ENCODE measurements at places on chromosomes 6 and 20.

DNA sequence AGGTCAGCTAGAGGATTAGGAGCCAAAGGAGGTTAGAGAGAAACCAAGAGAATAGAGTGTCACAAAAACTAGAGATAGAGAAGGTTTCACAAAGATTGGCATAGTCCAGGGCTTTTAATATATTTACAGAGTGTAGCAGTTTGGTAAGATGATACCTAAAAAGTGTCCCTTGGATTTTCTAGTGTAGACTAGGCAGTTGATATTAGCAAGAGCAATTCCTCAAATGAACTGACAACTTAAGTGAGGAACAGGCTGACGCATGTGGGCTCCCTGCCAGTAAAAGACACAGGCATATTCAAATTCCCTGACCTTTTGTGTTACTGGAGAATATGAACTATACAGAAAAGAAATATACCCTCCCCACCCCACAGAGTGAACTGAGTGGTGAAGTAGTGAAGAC is 40.1 kb downstream of the VTA1 start:
- DNase-seq: no peak

DNA sequence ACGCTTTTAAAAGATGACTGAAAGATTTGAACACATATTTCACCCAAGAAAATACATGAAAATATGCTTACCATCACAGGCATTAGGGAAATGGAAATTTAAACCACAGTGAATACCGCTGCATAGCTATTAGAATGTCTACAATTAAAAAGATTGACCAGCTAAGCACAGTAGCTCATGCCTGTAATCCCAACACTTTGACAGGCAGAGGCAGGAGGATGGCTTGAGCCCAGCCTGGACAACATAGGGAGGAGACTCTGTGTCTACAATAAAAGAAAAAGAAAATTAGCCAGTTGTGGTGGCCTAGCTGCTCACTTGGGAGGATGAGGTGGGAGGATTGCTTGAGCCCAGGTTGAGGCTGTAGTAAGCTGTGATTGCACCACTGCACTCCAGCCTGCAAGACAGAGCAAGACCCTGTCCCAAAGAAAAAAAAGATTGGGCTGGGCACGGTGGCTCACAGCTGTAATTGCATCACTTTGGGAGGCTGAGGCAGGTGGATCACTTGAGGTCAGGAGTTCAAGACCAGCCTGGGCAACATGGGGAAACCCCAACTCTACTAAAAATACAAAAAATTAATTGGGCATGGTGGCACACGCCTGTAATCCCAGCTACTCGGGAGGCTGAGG is 163.7 kb upstream of the AKAP12 start:
- no peak for DNase-seq

DNA sequence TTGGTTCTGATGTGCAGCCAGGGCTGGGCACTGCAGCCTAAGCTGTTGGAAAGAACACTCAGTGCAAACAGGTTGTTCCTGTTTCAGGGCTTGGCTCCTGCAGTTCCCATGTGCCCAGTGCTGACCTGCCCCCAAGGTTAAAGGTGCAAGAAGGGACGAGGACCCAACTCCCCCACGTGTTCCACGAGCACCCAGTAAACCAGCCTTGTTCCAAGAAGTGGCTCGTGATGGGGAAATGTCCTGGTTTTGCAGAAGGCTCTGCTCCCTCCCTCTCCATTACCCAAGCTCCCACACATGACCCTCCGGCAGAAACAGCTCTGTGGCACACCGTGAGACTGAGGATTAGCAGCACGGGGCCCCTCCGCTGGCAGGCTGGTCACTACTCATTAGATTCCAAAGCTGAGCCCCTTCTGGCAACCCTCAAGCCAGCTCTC is 9.4 kb downstream of the ACSS1 start:
- no peak for DNase-seq

GRCh38 chr6:87250019-87250418 is 72.4 kb upstream of the SMIM8 start:
- no peak for DNase-seq

GRCh38 chr6:150868759-150869158 is 3.3 kb downstream of the MTHFD1L start:
- no peak for DNase-seq

DNA sequence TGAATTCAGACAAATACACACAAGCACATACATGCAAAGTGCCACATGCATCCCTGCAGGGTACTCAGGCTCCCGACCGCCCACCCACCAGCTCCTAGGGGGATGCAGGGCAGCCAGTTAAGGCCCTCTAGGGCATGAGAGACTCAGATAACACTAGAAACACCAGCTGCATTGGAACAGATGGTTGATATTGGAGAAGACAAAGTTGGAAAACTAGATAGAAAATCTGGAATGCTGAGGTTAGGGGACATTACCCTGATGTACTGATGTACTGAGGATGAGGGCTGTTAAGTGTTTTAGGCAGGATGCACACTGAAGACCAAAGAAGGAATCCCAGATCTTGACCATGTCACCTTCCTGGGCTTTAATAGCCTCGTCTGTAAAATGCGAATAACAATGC is 134.6 kb upstream of the ECI2 start:
- no peak for DNase-seq

GRCh38 chr6:135810486-135810885 is 41.0 kb upstream of the PDE7B start:
- no peak for DNase-seq

- DNase-seq: no peak
Measured at GRCh38 chr6:154638369-154638768, 94.8 kb upstream of the SCAF8 start.

- DNase-seq: peak; percentile 59
Measured at GRCh38 chr20:46027245-46027853, 1.7 kb upstream of the SLC12A5 start.

DNA sequence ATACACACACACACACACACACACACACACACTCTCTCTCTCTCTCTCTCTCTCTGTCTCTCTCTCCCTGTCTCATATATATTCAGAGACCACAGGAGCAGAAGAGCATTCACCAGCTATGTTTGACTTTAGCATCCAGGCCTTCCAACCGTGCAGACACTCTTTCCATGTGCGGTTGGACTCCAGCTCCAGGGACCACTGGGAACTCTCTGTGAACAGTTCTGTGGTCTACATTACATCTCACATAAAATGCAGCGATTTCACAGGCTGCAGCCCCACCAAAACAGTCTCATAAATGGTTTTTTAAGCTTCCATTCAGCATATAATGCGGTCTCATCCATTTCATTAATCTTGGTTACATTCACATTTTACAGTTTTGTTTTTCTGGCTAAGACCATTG is 508.4 kb upstream of the SULF2 start:
- no peak for DNase-seq

DNA sequence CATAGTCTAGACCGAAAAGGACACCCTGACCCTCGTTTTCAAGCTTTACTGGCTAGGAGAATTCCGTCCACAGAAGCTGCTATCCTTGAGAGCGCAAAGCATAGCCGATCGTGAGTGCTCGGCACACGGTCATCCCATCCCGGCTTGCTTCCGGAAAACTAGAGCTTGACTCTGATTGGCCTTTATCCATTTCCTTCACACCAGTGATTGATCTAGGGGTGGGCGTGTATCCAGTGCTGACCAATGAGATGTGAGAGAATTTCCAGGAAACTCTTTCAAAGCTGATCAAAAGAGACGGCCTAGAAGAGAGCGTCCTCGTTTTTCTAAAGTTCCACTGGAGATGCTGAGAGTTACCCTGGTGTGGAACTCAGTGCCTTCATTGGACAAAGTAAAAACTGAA is 41.0 kb upstream of the NFATC2 start:
- no peak for DNase-seq

DNA sequence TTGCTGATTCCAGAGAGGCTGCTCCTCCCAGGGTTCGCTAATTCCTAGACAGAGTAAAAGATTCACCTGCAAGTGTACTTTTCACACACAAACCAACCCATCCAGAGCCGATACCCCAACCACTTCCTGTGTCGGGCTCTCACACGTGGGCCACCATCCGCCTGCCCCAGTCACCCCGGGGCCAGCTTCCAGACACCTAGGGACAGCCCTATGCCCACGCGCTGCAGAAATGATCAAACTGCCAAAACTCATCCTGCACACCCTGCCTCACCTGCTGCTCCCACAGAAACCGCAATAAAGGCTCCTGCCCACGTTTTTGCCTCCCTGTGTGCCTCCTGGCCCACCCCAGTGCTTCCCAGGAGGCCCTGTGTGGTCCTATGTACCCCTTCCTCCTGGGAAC is 59.5 kb downstream of the PSMG4 start:
- DNase-seq: no peak

DNA sequence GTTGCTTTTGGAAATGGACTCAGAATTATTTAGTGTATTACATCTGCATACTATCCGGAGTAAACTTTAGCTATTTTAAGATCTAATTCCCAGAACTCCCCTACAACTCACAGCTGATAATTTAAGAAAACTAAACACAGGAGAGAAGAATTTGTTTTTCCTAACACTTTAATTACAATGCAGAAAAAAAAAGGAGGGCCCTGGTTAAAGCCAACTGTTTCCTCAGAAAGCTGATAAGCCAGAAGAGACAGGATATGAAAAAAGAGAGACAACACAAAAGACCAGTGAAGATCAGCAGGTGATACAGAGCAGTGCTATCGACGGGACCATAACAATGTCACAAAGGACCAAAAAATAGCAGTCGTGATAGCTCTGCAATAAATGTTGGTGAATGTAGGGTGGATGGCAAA is 5.8 kb downstream of the IFNGR1 start:
- DNase-seq: no peak

DNA sequence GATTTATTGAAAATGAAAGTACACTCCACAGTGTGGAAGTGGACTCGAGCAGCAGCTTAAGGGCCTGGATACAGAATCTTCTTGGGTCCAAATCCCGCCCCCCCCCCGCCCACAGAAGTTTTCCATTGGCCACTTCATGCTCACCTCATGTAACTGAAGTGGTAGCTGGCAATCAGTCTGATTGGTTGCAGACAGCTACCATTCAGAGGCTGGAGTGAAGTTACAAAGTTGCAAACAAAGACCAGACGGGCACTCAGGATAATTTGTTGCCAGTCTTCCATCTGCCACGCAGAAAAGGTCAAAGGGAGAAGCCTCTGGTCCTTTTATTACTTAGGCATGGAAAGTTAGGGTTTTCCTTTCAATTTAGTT is 25.8 kb upstream of the FABP7 start:
- no peak for DNase-seq

- no peak for DNase-seq
Measured at GRCh38 chr20:63072991-63073737, 66.4 kb upstream of the BHLHE23 start.

DNA sequence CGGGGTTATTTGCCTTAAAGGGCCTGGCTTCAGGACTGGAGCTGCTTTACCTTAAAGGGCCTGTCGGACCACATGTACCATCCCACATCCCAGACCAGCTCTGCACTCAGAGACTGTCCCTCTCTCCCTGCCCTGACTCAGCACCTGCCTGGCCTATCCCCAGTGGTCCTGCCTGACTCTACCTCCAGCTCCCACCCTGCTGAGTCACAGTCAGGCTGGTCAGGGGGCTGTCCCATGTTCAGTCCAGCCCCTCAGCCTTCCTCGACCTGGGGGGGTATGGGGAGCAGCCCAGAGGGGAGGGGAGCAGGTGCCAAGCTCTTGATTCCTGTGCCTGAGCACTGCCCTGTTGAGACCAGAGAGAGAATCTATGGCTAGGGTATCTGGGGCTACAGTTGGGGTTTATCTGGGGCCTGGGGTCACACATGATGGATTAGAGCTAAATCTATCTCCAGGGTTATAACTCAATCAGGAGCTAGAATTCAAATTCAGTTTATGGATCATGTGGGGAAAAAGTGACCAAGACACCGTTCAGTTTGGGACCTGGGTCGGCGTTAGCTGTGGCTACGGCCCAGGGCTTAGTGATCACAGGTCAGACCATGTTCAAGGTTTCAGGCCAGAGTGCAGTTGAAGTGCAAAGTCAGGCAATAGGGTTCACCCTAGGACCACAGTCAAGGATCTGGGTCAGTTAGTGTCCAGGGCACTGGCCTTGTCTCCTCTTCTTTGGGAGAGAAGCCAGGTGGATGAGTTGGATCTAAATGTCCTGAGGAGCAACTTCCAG is 9.4 kb upstream of the TRIB3 start:
- no peak for DNase-seq

DNA sequence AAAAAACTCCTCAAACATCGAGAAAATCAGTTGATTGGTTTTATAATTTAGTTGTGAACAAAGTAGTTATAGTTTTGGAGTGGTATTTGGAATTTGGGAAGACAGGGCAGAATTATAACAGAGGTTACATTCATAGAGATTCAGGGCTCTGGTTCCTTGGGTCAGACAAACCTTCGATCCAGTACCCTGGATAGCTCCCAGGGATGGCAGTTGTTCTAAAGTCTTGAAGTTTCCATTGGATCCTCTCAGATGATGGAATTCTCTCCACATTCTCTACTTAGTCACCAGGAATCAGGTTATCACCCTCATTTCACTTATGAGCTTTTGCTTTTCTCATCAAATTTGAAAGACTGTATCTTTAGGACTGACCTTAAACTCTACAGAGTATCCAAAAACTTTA is 285.1 kb downstream of the CENPW start:
- no peak for DNase-seq

DNA sequence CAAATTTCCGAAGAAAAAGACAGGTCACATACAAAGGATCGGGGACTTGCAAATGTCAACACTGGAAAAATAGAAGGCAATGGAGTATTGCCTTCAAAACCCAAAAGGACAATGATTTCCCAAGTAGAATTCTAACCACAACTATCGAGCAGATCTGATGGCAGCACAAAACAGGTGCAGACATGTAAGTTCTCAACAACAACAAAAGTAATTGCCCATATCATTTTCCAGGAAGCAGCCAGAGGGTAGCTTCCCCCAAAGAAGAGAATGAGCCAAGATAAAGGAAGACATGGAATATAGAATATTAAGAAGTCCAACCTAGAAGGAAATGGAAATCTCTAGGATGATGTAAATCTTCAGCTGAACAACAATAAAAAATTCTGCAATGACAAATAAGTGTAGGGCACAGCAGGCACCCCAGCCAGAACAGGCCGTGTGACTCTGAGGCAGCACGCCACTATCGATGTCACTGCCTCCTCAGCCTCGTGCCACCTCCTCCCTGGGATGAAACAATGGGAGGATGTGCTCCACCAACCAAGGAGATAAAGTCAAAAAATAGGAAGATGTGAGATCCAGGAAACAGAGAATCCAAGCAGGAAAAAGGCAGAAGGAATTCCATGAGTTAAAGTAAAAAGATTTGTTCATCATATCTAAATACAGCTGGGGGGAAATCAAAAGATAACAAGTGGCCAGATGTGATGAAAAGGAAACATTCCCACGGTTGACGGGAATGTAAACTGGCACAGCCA is 34.1 kb downstream of the SERPINB1 start:
- DNase-seq: no peak

DNA sequence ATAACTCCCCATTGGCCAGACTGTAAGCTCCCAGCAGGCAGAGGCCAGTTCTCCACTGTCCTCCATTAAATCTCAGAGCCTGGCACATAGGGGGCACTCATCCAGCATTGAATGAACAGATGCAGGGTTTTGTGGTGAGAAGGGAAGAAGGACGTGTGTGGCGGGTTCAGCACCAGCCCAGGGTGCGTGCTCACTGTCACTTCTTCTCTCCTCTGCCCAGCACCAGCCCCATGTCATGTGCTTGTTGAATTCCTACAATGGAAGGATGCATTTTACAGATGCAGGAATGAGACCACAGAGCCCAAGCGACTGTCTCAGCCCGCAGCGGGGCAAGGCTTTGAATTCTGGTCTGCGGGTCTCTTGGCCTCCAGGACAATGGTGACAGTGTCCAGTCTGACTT is 149.9 kb downstream of the CEBPB start:
- no peak for DNase-seq

Data from SW480 (cell line).